ENCODE measurements at places on chromosomes 6 and 20.

DNA sequence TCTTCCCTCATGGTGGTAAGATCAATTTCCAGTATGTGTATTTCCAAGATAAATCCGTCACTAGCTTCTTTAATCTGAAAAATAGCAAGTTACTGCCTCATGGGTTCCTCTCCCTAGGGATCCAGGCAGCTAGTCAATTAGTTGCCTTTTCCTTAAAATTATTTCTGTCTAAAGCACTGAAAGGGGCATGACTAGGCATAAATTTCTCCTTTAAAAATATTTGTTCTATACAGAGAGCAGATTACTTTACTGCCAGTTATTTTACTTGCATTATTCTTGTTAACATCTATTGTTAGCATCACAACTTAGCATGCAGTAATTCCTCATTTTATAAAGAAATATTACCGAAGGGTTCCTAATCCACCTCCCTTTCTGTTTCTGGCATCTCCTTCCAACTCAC, 1.4 kb downstream of the MTCL3 start:
- DNase-seq, result no peak

DNA sequence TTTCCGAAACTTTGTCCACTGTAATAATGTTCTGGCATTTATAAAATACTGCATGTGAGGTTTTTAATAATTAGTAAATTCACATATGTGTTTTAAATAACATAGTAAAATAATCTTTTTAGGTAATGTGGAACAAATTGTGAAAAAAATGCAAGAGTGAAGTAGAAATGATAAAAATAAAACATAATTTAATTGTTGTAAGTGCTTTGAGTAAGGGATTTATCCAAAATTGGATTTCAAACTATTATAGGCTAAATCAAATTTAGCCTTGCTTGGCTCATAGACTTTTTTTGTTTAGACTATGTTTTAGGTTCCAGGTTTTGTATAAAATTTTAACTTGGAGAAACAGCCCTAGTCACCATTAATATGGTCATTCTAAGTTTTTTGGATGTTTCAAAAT, 1029.5 kb downstream of the PHF3 start:
- DNase-seq, result no peak

- DNase-seq, result no peak
Measured at GRCh38 chr20:63744574-63745423, 5.2 kb downstream of the SLC2A4RG start.

- peak; percentile 87 for DNase-seq
Measured at GRCh38 chr6:111263837-111264236, 176.5 kb downstream of the SLC16A10 start.

DNA sequence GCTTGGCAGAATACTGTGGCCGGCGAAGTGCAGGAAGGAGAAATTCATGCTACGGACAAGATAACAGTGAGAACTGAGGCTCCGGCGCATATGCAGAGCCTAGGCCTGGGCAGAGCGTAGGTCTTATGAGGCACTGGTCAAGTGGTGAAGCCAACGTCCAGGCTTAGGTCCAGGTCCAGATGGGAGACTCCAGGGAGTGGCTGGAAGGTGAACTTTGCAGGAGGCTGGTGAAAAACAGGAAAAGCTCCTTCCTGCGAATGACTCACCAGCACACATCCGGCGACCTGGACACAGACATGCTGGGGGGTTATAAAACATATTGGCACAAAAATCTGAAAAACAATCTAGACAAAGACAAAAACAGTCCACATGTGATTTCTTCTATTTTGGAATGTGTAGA, 15.4 kb downstream of the C6orf141 start:
- no peak for DNase-seq

DNA sequence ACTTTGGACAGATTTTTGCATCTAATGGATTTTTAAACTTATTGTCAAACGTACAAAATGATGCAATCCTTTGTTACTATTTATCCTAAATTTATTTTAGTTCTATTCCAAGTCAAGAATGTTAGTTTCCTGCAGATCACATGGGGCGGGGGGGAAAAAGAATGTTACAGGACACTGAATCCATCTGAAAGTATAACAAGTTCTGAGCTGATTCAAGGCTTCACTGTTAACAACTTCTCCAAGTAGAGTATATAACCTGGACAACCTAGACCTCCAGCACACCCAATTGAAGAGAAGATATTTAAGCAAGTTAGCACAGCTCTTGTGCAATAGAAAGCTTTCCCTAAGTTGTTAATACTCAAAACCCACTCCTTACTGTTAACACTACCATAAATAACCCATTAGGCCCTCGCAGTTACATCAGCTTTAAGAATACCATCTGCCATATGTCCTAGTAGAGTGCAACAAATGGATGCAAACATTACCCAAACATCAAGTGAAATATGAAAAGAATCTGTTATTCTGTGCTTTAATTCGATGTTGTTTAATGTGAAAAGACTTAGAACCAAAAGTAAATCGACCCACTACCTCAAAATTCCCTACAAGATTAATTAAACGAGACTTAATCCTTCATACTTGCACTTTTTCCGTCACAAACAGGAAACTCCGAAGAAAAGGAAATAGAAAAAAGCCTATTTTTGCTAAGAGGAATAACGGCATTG, 1.3 kb downstream of the SEC63 start:
- peak; percentile 48 for DNase-seq

GRCh38 chr20:47314647-47315338, 41.7 kb downstream of the ZMYND8 start:
- no peak for DNase-seq

DNA sequence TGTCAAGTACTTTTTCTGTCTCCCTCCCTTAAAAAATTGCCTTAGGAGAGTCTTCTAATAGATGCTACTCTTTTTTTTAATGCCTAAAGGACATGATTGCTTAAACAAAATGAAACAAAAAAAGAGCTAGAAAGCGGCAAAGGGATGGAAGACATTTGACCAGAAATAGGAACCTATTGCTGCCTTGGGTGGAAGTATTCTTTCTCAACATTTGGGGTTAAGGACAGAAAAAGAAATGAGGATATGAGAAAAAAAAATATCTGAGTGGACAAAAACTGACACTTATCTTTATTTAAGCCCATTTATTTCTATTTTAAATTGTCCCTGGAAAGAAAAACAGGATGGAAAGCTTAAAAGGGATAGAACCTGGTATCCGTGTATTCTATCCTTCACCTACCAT, 664.9 kb upstream of the CITED2 start:
- no peak for DNase-seq

DNA sequence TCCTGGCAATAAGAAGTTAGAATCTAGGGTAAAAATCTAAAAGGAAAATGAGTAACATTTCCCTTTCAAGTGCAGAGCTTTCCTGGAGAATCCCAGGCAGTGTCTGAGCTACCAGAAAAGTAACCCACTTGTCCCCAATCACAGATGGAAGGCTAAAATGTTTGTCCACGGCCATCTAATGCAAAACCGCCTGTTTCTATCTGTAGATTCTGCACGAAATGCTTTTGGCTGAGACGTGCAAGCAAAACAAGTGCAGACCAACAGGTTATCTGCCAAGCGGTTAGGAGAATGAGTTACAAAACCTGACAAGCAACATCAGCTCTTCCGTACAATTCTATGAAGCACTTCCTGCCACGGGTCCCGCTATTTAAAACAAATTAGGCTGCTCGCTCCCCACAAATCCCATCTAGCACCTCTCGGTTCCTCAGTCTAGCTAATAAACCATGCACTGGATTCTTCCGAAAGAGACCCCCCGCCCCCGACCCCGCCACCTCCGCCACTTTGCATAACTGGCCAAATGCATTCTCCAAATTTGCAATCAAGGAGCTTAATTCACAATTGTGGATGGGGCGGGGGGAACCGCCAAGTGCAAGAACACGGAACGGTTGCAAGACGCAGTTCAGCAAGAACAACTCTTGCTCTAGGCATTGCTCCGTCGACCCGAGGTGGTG, 1.4 kb downstream of the ELOVL5 start:
- peak; percentile 48 for DNase-seq

- peak; percentile 90 for DNase-seq
Measured at GRCh38 chr20:35284267-35284991, at the start of gene EIF6. Gene EIF6 (minus strand): TSS chr20:35284772. CDS start chr20:35284487, 285 bp downstream.

GRCh38 chr6:21159465-21159864, 434.1 kb upstream of the SOX4 start:
- no peak for DNase-seq

DNA sequence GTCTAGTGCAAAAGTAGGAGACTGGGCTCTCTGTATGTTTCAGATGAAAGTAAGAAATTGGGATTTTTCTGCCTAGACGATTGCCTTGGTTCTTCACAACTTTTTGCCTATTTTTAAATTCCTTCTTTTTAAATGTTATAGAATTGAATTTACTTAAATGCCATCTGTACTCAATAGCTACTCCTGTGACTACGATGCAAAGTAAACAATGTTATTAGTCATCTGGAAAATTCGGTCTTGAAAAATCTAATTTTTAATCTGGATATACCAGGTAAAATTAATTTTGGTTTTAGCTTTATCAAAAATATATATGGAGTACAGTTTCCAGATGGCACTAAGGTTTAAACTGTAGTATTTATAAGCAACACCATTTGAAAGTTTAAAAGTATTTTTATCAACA, 472.2 kb downstream of the UTRN start:
- no peak for DNase-seq

GRCh38 chr6:143482593-143482992, 28.9 kb downstream of the FUCA2 start:
- no peak for DNase-seq

DNA sequence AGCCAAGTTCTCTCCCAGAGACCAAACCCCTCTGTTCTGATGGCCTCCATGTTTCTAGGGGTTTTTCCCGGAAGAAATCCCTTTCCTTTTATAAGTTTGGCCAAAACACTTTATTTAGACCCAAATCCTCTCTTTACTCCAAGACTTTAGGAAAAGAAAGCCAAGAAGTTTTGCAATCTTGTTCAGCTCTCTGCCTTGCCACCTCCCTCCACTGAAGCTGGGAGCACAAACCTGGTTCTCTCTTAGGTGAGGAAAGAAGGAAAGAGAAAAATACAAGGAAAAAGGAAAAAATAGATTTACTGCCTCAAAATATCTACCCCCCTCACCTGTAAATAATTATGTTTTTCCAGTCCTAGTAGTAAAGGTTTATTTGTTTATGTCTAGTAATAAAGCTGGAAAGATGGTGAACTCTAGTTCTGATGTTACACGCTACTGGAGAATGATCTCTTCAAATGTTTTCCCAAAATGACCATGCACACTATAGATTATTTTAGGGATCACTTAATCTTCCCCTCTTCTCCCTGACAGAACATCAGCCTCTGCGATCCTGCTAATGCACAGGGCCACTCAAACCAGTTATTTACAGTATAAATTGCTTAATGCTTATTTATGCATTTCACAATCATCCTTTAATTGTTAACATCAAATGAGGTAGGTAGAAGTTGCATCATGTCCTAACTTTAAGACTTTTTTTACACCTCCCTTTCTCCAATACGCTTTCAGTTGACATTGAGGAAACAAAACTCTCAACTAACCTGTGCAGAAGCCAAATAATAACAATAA, 10.9 kb upstream of the ARG1 start:
- no peak for DNase-seq

DNA sequence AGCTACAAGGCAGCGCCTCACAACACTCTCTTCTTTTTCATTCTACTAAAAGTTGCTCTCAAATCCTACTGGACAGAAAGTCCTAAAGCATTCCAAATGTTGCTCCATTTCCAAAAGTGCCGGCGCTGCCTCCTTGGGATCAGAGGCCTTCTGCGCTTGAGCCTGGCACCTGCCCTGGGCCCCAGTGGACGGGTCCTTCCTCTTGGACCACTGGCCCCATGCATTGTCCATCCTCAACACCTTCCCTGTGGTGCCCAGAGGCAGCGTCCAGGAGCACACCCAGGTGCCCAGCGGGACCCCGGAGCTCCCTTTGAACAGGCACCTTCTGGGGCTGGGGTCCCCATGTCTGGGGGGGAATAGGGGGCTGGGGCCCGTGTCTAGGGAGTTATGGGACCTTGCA, 205.2 kb downstream of the ERMARD start:
- DNase-seq, result no peak

Measured in EH (cell line).